Activated naive CD4-positive, alpha-beta T cell treated with anti-CD3 and anti-CD28 coated beads, Interleukin-2, amount 50 U/mL, for 72 hours (primary cell): ENCODE measurements at places on chromosomes 11 and 22.

DNA sequence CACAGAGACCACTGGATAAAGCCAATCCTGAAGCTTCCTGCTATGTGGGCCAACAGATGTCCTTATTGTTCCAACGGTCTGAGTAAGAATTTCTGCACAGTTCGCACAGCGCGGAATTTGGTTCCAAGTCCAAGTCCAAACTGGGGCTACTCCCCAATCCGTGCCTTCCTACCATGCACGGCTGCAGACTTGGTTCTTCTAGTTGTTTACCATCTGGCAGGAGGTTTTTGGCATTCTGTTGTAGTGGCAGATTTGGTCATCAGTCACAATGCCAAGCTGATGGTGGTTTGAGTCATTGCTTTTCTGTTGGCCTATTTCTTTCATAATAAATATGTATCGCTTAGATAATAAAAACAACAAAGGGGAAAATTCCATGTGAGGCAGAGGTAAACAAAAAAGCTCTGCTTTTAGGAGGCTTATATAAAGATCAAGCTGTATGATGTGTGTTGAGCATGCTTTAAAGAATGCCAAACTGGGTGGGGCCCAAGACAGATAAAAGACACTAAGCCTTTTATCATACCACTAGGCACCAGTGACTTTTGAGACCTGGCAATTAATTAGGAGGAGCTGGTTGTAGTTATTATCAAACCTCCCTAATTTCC, 52.5 kb upstream of the SYN3 start:
- no peak for DNase-seq

DNA sequence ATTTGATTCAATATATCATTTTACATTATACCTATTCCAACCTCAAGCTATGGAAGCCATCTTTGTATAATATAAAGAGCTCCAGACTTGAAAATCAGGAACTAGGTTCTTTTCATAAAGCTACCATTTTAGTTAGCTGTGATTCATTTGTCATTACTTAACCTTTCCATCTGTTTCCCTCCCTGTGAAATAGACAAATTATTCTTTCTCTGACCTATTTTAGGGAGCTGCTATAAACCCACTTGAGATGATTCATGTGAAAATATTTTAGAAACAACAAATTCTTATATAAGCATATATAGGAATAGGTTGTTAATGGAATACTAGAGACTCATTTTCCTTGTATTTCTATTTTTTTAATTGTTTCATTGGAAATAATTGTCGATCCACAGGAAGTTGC, 1012.1 kb downstream of the OPCML start:
- DNase-seq: no peak

GRCh38 chr11:3914805-3915204, 59.3 kb downstream of the STIM1 start:
- DNase-seq: no peak

GRCh38 chr11:83159902-83160865, 3.3 kb downstream of the PCF11 start:
- no peak for DNase-seq

- no peak for DNase-seq
Measured at GRCh38 chr22:25688627-25689026, 53.4 kb upstream of the MYO18B start.

- DNase-seq: no peak
Measured at GRCh38 chr11:77379253-77379652, 77.8 kb upstream of the GDPD4 start.

- no peak for DNase-seq
Measured at GRCh38 chr11:133977067-133977677, 20.4 kb upstream of the IGSF9B start.

GRCh38 chr11:61602775-61603569, 22.1 kb upstream of the SYT7 start:
- DNase-seq: no peak

- DNase-seq: no peak
Measured at GRCh38 chr11:123419731-123420452, 10.2 kb upstream of the GRAMD1B start.

- DNase-seq: peak; percentile 37
Measured at GRCh38 chr22:39311592-39312400, 7.6 kb downstream of the RPL3 start.

DNA sequence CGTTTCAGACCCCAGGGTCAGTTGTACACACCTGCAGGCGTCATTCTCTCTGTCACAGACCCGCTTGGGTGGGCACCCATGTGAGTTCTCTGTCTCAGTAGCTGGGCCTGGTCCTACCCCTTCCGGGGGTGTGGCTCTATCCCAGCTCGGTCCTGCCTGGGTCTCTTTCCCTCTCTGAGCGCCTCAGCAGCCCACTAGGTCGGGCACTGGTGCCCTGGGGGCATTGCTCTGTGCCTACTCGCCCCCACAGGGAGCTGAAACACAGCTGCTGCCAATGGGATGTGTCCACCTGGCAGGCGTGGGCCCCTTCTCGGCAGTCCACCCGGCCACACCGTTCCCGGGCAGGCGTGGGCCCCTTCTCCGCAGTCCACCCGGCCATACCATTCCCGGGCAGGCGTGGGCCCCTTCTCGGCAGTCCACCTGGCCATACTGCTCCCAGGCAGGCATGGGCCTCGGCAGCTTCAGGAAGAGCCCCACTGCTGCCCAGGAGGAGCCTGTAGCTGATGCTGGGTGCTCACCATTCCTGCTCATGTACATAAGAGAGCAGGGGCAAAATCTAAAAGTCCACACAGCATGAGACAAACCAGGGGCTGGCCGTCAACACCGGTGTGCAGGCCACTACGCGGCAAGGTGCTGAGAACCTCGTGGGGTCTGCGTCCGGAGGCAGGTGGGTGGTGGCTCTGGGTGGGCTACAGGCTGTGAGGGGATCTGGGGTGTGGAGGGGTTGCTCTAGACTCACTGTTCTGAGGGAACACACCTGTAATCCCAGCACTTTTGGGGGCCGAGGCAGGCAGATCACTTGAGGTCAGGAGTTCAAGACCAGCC, 12.3 kb downstream of the MLC1 start:
- no peak for DNase-seq

- DNase-seq: no peak
Measured at GRCh38 chr11:56841210-56841810, 92.8 kb upstream of the OR9G4 start.

GRCh38 chr11:1180947-1181391, 23.2 kb downstream of the MUC5AC start:
- no peak for DNase-seq

DNA sequence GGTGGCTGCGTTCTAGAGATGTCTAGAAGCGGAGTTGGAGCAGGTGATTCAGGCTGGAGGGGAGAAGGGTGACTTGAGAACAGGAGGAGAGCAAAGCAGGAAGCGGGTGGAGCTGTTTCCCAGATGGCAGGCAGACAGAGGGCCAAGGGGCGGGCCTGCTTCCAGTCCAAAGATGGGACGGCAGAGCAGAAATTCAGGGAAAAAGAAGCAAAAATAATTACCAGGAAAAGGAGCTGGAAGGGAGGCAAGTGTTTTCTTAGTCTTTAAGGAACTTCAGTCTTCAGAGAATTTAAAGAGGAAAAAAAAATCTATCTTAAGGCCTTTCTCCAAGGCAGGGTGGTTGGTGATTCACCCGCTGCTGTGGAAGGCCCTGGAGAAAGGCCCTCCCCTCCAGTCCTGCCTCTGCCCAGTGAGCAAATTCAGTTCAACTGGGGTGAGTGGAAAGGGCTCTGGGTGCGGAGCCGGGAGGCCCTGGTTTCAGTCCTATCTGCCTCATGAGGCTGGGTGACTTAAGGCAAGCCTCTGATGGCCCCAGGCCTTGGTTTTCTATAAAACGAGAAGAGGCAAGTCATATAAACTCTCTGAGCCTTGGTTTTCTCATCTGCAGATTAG, 4.5 kb upstream of the CREB3L1 start:
- no peak for DNase-seq

GRCh38 chr11:1488575-1489180, 2.1 kb upstream of the MOB2 start:
- no peak for DNase-seq

DNA sequence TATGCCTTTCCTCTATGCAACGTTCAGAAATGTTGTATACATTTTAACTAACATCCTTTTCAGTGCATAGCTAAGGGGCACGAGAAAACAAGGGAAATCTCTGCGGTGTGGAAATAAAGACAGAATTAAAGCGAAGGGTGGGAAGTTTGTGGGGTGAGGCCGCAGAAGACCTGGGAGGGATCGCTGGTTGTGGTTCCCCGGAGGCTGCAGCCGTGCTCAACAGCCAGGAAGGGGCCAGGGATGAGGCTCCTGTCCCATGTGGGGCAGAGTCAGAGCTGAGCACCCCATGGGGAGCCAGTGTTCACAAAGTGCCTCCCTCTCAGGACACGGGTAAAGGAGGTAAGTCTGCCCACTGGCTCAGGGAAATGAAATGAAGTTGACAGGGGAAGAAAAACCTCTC, 67.5 kb downstream of the MYEOV start:
- no peak for DNase-seq

DNA sequence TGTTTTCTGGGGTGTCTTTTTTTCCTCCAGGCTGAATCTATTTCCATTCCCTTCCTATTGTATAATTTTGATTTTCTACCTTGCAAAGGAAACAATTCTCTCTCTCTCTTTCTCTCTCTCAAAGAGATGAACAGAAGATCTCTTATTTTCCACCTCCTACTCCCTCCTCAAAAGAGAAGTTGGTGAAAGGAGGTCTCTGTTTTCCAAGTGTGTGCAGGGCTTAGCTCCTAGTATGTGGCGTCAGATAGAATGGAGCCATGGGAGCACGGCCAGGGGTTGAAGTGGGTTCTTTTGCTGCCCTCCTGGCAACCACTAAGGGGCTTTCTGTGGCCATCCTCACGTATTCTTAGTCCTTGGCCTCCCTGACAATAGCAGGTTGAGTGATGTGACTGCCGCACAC, 480 bp downstream of the TRIM34 start:
- no peak for DNase-seq

DNA sequence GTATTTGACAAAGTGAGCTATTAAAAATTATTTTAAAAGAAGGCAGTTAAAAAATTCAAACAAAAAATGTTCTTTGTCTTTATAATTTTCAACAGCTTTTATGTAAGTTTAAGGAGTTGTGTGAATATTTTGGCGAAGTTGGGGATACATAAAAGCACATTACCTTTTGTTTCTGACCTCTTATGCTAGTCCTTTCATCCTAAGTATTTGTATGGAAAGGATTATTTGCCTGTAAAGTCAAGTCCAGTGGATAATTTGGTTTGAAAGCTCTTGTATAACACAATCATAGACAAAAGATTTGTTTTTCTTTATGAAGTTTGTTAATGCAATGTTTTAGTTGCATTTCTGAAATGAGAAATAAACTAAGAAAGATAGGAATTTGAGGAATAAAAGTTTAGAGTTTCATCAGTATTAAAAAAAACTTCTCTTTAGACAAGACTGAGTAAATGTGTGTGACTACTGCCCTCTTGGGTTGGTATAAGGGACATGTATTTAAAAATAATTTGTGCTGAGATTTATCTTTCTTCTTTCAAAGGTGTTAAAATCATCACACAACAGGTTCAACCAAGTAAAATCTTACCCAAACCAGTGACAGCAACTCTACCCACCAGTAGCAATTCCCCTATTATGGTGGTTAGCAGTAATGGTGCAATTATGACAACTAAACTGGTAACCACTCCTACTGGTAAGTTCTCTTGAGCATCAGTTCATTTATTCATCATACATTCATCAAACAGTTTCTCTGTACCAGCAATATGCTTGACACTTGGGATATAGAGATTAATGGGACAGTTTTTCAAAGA, 68.2 kb downstream of the EMSY start:
- no peak for DNase-seq

GRCh38 chr11:101444164-101444563, 139.6 kb downstream of the TRPC6 start:
- DNase-seq: no peak

- DNase-seq: no peak
Measured at GRCh38 chr11:121544956-121545355, 92.2 kb upstream of the SORL1-AS1 start.

DNA sequence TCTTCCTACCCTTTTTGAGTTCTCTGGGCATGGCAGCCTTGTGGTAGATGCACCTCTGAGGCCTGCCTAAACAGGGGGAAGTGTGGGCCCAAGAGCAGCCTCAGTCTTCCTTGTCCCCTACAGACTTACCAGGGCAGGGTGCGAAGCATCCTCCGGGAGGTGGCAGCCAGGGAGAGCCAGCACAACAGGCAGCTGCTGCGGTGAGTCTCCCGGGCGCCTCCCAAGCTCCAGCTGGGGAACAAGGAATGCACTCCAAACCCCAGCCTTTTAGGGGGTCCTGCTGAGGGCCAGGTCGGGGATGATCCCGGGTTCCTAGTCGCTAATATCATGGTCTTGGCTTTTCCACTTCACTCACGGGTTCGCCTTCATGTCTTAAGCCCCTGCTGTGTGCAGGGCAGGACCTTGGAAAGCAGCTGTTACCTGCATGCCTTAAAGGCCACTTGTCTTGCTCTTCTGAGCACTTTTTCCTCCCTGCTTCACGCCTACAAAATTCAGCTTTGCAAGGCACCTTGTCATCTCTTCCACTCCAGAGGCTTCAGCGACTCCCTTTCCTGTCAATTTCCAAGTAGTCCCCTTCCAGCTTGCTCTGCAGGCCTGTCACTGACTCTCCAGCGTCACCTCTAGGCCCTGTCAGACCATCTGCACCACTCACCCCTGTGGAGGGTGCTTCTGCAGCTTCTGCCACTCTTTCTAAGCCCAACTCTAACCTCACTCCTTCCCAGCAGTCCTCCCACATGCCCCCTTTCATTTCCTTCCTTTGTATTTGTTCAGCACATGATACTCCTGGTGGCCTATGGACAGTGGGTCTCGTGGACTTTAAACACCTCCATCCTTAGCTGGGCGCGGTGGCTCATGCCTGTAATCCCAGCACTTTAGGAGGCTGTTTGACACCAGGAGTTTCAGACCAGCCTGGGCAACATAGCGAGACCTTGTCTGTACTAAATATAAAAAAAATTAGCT, 57.0 kb downstream of the PISD start:
- no peak for DNase-seq

DNA sequence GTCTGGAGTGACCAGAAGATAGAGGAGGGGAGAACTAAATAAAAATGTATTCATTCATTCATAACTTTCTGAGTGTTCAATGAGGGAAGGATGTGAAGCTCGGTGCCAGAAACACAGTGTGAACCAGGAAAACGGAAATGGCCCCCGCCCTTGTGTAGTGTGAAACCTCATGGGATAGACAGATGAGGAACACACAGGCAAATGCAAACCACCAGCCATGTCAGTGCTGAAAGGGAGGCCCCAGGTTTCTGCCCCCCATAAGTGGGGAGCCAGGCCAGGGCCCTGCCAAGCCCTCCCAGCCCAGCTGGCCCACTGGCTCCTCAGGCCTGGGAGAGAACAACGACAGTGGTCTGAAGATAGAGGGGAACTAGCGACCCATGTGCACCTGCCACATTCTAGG, 30.5 kb downstream of the LARGE1 start:
- DNase-seq: no peak

DNA sequence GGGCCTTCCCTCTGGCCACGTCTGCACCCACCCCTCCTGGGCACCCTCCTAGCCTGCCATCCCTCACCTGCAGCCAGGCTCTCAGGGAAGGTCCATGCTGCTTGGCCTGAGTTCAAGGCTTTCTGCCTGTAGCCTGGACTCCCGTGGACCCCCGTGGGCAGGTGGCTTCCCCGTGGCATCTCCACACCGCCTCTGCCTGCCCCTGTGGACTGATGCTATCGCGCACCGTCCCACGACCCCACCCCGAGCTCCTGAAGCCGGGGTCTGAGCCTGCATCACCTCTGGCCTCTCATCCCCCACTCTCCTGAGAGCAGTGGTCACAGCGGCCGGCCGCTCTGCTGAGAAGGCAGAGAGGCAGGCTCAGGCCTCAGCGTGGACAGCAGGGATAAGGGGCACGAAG, 4.5 kb downstream of the IFITM5 start:
- DNase-seq: peak; percentile 55
